ENCODE measurements at places on chromosomes 12 and 14. TPM values are rescaled to one million over a fixed set of nuclear protein-coding genes. Genes with fewer than 3 reads are reported as not detected.
A peak's percentile ranks its signal among the peaks of the same experiment; 100 is the strongest.

Gene MMAB
- total RNA-seq = 31.8 TPM

GRCh38 chr12:58433959-58434358, 486.3 kb downstream of the LRIG3 start:
- H3K4me1 ChIP-seq = no peaks in the 10 kb centered on the region
- no peak overlapping the region for H3K27ac ChIP-seq
- H3K27me3 ChIP-seq = no peaks in the 10 kb centered on the region
- no peak for DNase-seq
- H3K4me3 ChIP-seq = no peak overlapping the region
- H3K36me3 ChIP-seq = no peaks in the 10 kb centered on the region

DNA sequence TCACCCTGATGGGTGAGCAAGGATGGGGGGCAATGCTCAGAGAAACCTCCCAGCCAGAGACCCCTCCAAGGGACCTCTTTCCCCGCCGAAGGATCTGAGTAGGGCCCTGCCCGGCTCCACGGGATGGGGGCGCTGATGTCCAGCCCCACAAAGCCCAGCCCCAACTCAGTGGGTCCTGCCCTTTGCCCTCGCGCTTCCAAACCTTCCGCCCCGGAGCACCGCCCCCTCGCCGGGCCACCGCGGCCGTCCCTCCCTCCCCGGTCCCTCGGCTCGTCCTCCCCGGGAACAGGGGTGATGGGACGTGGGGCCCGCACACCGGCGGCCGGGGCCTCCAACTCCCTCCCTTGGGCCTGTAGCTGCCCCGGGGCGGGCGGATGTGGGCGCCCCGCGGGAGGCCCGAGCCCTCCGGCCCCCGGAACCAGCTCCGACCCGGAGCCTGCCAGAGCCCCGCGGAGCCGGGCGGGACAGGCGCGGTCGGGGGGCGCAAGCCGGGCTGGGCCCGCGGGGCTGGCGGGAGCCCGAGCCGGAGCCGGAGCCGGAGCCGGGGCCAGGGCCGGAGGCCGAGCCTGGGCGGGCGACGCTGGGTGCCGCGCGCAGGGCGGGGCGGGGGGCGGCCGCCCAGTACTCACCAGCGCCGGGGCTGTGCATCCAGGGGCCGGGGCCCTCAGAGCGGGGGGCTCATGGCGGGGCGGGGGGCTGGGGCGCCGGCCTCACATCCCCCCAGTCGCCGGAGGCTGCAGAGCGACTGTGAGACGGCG, 386 bp downstream of the HDAC7 start:
- H3K27me3 ChIP-seq = no peaks in the 10 kb centered on the region
- DNase-seq = peak; percentile 77
- H3K4me1 ChIP-seq = peaks cover 57% of the 10 kb centered on the region
- peaks cover 23% of the 10 kb centered on the region for H3K36me3 ChIP-seq
- H3K4me3 ChIP-seq = peak overlapping the region; percentile 88

- no peak overlapping the region for H3K4me3 ChIP-seq
- H3K27ac ChIP-seq = no peak overlapping the region
- DNase-seq = no peak
Measured at GRCh38 chr12:92094751-92095161, 50.9 kb downstream of the BTG1 start.

Gene OR6C68
- total RNA-seq = not detected

DNA sequence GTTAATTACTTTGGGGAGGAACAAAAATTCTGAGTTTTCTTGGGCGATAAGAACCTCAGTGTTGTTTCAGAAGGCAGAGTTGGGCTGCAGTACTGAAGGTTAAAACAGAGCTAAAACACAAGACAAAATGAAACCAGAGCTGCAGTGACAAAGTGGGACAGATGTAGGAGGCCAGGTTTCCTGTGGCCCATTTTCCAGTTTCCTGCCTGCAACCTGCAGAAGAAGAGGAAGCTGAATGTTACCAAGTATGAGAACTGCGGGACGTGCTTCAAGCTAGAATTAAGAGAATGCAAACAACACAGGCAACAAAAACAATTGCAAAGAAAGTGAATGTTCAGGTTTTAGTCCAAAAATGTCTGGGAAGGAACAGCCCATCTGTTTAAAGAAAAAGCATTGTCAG, 17.8 kb downstream of the ELK3 start:
- H3K27me3 ChIP-seq = no peaks in the 10 kb centered on the region
- peak overlapping the region; percentile 63 for H3K27ac ChIP-seq
- no peak for DNase-seq
- H3K4me1 ChIP-seq = peaks cover 60% of the 10 kb centered on the region
- peaks cover 7% of the 10 kb centered on the region for H3K36me3 ChIP-seq

- H3K27me3 ChIP-seq = peaks cover 9% of the 10 kb centered on the region
- H3K4me1 ChIP-seq = peaks cover 9% of the 10 kb centered on the region
- DNase-seq = no peak
- no peaks in the 10 kb centered on the region for H3K36me3 ChIP-seq
- no peak overlapping the region for H3K27ac ChIP-seq
Measured at GRCh38 chr12:93977081-93977480, 171.3 kb upstream of the PLXNC1 start.

Gene MYF6
- not detected for total RNA-seq

Gene C3AR1
- total RNA-seq = 8.2 TPM
